HFFc6 (cell line): ENCODE measurements at places on chromosomes 5 and 9. TPM values are rescaled to one million over a fixed set of nuclear protein-coding genes. Genes with fewer than 3 reads are reported as not detected.
A peak's percentile ranks its signal among the peaks of the same experiment; 100 is the strongest.

GRCh38 chr5:127053049-127053448, 20.3 kb downstream of the C5orf63 start:
- no peaks in the 10 kb centered on the region; the same call in 1 of the 2 replicates for H3K36me3 ChIP-seq
- no peak for DNase-seq
- H3K27ac ChIP-seq = no peak overlapping the region
- peaks cover 1% of the 10 kb centered on the region; the same call in 1 of the 2 replicates for H3K27me3 ChIP-seq
- no peak overlapping the region for H3K4me3 ChIP-seq

DNA sequence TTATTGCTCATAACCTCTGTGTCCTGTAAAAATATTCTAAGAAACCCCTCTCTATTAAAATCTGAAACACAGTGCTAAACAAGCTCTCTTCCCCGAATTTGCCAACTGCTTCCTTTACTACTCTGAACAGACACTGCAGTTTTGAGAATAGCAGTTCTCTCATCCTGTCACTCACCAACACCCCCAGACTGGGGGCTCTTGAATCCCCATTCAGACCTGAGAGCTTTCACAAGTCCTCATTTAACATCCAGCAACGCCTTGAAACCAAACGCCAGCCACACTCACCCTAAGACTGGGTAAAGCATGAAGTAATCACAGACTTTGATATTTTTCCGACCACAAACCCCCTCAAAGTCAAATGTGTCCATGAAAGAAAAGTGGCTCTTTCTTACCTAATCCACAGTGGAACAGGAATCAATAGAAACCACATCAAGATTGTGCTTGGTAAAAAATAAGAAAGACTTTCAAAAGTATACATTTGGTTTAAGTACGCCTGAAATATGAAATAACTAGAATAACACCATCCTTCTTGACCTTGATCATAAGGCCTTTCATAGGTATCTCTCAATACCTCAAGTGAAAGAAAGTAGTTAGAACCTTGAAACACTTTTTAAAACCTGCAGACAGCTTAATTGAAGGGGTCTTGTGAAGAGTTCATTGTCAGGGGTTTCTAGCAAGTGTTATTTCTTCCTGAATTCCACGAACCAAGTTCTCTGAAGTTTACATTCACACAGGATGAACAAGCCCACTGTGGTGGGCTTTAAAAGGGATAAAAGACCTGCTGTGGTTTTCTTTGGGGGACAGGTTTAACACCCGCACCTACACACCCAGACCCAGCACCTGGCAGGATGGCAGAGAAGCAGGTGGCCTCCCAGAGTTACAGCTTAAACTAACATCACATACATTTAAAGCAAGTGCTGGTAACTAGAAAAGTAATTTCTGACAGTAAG, 412.6 kb downstream of the MLLT3 start:
- H3K27me3 ChIP-seq = peaks cover 9% of the 10 kb centered on the region
- no peak overlapping the region for H3K27ac ChIP-seq
- H3K4me1 ChIP-seq = no peaks in the 10 kb centered on the region
- no peaks in the 10 kb centered on the region for H3K36me3 ChIP-seq
- no peak overlapping the region for H3K4me3 ChIP-seq

GRCh38 chr5:30343707-30344106, 849.8 kb upstream of the CDH6 start:
- no peak overlapping the region for H3K27ac ChIP-seq
- H3K4me1 ChIP-seq = no peaks in the 10 kb centered on the region
- peaks cover 6% of the 10 kb centered on the region; the same call in 1 of the 2 replicates for H3K36me3 ChIP-seq
- DNase-seq = no peak

DNA sequence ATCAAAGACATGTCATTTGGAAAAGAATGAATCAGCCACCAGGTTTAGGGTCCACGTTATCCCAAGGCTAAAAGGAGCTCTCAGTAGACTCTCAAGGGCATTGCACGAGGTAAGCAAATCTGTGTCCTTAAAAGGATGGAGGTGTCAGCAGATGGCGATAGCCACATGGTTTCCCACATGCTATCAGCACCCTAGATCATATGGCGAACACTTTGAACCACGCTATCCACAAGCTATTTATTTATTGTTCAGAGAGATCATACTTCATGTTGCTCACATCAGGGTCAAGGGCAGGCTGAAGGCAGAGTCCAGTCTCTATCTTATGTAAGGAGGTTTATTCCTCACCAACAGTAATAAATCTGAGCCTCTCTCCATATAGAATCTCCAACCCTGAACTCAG, 43.7 kb downstream of the CDH6 start:
- H3K27me3 ChIP-seq = no peaks in the 10 kb centered on the region; the same call in 1 of the 2 replicates
- peaks cover 34% of the 10 kb centered on the region for H3K4me1 ChIP-seq
- H3K27ac ChIP-seq = no peak overlapping the region
- H3K36me3 ChIP-seq = no peaks in the 10 kb centered on the region
- no peak overlapping the region for H3K4me3 ChIP-seq

GRCh38 chr9:126939821-126940221, 25.2 kb downstream of the RALGPS1 start:
- peaks cover 10% of the 10 kb centered on the region for H3K27me3 ChIP-seq
- no peak for DNase-seq
- no peaks in the 10 kb centered on the region for H3K36me3 ChIP-seq
- H3K4me3 ChIP-seq = no peak overlapping the region

GRCh38 chr9:131707733-131708157, 32.1 kb downstream of the RAPGEF1 start:
- DNase-seq = peak; percentile 82
- peaks cover 65% of the 10 kb centered on the region for H3K4me1 ChIP-seq
- H3K27me3 ChIP-seq = peaks cover 5% of the 10 kb centered on the region; the same call in 1 of the 2 replicates
- peak overlapping the region; percentile 72 for H3K4me3 ChIP-seq

DNA sequence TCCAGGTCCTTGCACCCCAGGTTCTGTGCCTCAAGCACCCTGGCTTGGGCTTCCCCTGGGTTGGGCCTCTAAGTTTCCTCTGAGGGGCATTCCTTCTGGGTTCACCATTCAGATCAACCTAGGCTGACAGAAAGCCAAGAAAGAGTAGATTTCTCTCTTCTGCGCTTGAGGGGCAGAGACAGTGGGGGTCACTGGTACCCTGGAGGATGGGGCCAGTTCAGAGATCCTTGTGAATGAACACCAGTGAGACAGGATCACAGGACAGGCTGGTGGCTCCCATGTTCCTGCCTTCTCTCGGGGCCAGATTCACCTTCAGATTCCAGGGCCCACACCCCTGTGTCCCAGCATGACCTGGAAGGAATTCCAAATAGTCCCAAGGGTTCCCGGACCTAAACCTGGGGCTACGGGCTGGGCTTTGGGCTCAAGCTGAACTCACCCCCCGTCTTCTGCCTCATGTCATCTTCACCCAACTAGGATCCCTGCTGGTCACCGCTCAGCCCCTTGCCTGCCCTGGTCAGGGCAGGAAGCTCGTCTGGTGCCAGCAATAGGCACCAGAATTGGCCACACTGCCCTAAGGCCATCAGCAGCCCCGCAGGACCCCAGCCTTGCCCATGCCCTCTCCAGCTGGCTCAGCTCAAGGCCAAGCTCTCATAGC, 91.8 kb upstream of the MVB12B start:
- no peaks in the 10 kb centered on the region for H3K4me1 ChIP-seq
- H3K27me3 ChIP-seq = peaks cover 47% of the 10 kb centered on the region
- DNase-seq = no peak
- H3K36me3 ChIP-seq = no peaks in the 10 kb centered on the region

GRCh38 chr5:14399054-14399692, 182.4 kb upstream of the OTULINL start:
- H3K36me3 ChIP-seq = peaks cover 66% of the 10 kb centered on the region
- peak overlapping the region; percentile 69 for H3K4me3 ChIP-seq
- H3K27ac ChIP-seq = peak overlapping the region; percentile 83
- DNase-seq = peak; percentile 54

- H3K36me3 ChIP-seq = peaks cover 16% of the 10 kb centered on the region
- DNase-seq = no peak
- no peaks in the 10 kb centered on the region; the same call in 1 of the 2 replicates for H3K27me3 ChIP-seq
- no peak overlapping the region for H3K27ac ChIP-seq
Observed at GRCh38 chr5:37111426-37112382, 137.5 kb downstream of the CPLANE1 start.

- peaks cover 52% of the 10 kb centered on the region for H3K4me1 ChIP-seq
- H3K36me3 ChIP-seq = peaks cover 27% of the 10 kb centered on the region
- H3K27ac ChIP-seq = peak overlapping the region; percentile 47
- H3K4me3 ChIP-seq = 0 out of 2 replicates have a peak overlapping the region, but pooled peaks have one; percentile 0
- H3K27me3 ChIP-seq = no peaks in the 10 kb centered on the region
Observed at GRCh38 chr9:106962122-106962521, 99.2 kb downstream of the ZNF462 start.

DNA sequence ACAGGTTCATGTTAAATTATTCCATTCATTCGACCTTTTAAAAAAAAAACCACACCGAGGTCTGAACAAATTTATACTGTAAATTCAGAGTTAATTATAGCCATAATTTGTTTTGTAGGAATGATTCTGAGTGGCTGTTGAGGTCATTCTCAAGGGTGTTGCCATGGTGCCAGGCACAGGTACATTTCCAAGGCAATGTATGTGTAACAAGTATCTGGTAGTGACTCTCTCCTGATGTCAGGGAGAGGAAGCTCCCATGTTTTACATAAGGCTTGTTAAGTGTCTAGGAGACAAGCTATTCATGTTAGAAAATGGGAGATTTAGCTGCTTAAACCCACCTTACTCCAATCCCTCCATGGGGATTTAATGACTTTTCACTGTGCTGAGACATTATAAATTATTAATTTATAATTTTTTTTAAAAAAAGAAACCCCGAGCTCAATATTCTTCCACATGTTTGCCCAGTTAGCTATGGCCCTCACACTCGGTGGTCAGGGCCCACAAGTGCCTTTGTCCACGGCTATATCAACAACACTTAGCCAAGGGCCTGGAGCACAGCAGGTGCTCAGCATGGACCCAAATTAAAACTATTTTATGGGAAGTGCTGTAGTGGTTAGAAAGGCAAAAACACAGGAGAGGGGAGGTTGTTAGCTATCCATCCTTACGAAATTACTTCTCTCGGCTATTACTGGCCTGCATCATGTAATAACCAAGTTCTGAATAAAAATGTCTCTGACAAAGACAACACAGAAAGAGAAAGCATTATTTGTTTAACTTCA, 154.6 kb upstream of the GNA14 start:
- H3K27me3 ChIP-seq = no peaks in the 10 kb centered on the region
- H3K27ac ChIP-seq = no peak overlapping the region
- H3K4me3 ChIP-seq = no peak overlapping the region
- peaks cover 36% of the 10 kb centered on the region for H3K4me1 ChIP-seq

- no peak for DNase-seq
- H3K4me3 ChIP-seq = no peak overlapping the region
- H3K36me3 ChIP-seq = no peaks in the 10 kb centered on the region
- no peaks in the 10 kb centered on the region for H3K4me1 ChIP-seq
- no peaks in the 10 kb centered on the region for H3K27me3 ChIP-seq
Observed at GRCh38 chr9:89739511-89739910, 134.7 kb downstream of the GADD45G start.

DNA sequence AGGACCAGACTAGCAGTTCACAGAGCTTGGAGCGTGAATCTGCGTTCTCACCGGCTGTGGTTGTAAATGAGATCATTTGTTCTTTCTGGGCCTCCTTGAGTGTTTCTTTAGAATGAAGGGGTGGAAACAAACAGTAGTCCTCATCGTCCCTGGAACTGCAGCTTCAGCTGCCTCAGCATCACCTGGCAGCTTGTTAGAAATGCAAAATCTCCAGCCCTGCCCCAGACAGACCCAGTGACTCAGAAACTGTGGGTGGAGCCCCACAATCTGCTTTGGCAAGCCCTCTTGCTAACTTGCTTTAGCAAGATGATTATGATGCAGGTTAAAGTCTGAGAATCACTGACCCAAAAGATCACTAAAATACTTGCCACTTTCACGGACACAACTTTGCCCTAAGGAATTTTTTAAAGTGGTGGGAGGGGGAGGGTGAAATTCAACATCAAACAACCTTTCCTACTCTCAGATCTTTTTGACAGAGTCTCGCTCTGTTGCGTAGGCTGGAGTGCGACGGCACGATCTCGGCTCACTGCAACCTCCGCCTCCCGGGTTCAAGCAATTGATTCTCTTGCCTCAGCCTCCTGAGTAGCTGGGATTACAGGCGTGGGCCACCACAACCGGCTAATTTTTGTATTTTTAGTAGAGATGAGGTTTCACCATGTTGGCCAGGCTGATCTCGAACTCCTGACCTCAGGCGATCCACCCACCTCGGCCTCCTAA, 86.0 kb downstream of the BRINP1 start:
- no peak overlapping the region for H3K27ac ChIP-seq
- no peaks in the 10 kb centered on the region for H3K4me1 ChIP-seq
- H3K36me3 ChIP-seq = no peaks in the 10 kb centered on the region
- H3K27me3 ChIP-seq = no peaks in the 10 kb centered on the region
- DNase-seq = no peak
- no peak overlapping the region for H3K4me3 ChIP-seq

- no peak for DNase-seq
- H3K27ac ChIP-seq = no peak overlapping the region
Observed at GRCh38 chr5:18563853-18564252, 929.6 kb downstream of the TAF11L14 start.

DNA sequence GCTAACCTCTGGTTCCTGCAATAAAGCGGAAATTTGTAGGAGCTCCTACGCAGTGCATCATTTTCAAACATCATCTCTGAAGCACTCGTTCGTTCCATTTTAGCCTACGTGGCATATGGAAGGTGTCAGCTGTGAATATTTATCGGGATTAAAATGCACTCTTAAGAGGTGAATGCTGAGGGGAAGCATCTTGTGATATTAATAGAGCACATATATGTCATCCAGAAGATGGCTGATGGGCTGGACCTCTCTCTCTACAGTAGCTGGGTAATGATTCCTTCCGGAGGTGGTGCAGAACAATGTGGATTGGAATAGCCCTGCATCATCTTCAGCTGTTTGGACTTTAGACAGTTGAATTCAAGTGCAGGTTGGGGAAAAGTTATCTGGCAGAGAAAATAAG, 478.7 kb downstream of the DMAC1 start:
- no peaks in the 10 kb centered on the region for H3K27me3 ChIP-seq
- no peak overlapping the region for H3K4me3 ChIP-seq
- H3K4me1 ChIP-seq = peaks cover 66% of the 10 kb centered on the region

- no peak overlapping the region for H3K4me3 ChIP-seq
- DNase-seq = no peak
- no peaks in the 10 kb centered on the region for H3K36me3 ChIP-seq
- H3K27me3 ChIP-seq = peaks cover 5% of the 10 kb centered on the region; the same call in 1 of the 2 replicates
- H3K27ac ChIP-seq = no peak overlapping the region
Observed at GRCh38 chr5:113109344-113109743, 132.7 kb downstream of the DCP2 start.

DNA sequence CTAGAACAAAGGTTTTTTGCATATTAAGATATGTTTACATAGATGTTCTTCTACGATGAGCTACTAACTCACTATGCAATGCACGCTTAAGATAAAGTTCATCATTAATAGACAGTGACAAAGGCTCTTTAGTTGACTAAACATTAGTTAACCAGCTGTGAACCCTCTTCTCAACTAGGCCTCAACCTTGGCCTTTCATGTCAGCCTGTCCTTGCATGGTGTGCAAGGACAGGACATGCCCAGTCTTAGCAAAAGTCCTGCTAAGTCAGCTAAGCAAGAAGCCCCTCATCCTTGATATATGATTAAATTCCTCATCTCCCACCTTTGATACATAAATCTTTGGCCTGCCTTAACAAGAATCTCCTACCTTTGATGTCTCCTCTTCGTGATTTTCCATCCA, 50.9 kb downstream of the PLPP1 start:
- H3K4me1 ChIP-seq = peaks cover 32% of the 10 kb centered on the region
- no peak for DNase-seq
- no peaks in the 10 kb centered on the region for H3K36me3 ChIP-seq
- no peak overlapping the region for H3K4me3 ChIP-seq
- H3K27ac ChIP-seq = no peak overlapping the region

Gene MOB3B
- total RNA-seq = not detected in 3 replicates

Gene NTRK2
- 0.16 to 0.98 TPM (median 0.57 TPM) in 3 replicates for total RNA-seq

Gene SPINK6
- not detected in 3 replicates for total RNA-seq

Gene NR6A1
- total RNA-seq = 0.12 to 0.26 TPM (median 0.15 TPM) in 3 replicates
